Stimulated activated CD4-positive, alpha-beta T cell treated with anti-CD3 and anti-CD28 coated beads, TNF-alpha, amount 100 ng/mL, for 1 hour (primary cell): ENCODE measurements at places on chromosomes 3 and 15.

DNA sequence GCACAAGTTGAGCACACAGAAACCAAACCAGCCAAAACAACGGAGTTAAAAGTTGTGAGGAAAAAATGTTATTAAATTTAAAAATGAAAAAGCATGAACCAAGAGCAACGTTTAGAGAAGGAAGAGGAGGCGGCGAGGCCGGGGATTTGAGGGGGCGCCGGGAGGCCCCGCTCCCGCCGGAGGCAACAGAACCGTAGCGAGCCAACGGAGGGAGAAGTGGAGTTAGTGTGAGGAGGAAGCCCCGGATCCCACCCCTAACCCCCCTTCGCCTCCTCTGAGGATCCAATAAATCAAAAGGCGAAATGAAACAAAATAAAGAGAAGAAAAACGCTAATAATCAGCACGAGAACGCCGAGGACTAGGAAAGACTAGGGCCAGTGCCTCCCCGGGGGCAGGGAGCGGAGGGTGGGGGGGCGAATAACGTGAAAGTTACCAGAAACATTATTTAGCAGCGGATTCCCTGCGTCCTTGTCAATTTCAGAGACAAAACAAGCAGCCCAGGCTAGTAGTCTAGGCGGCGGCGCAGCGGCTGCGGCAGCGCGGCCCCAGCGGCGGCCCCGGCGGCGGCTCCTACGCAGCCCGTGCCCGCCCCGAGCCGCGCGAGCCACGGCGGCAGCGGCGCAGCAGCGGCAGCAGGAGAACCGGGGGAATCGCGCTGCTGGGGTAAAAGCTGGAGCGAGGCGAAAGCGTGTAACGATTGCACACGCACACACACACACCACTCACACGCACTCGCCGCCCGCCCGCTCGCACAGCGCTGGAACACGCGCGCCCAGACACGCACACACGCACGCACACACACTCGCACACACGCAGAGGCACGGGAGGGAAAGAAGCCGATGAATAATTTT, 1.7 kb downstream of the MEIS2 start:
- DNase-seq, result no peak

GRCh38 chr3:11611341-11611799, 32.3 kb downstream of the VGLL4 start:
- no peak for DNase-seq

GRCh38 chr3:124960698-124961097, 26.1 kb upstream of the MUC13 start:
- no peak for DNase-seq

DNA sequence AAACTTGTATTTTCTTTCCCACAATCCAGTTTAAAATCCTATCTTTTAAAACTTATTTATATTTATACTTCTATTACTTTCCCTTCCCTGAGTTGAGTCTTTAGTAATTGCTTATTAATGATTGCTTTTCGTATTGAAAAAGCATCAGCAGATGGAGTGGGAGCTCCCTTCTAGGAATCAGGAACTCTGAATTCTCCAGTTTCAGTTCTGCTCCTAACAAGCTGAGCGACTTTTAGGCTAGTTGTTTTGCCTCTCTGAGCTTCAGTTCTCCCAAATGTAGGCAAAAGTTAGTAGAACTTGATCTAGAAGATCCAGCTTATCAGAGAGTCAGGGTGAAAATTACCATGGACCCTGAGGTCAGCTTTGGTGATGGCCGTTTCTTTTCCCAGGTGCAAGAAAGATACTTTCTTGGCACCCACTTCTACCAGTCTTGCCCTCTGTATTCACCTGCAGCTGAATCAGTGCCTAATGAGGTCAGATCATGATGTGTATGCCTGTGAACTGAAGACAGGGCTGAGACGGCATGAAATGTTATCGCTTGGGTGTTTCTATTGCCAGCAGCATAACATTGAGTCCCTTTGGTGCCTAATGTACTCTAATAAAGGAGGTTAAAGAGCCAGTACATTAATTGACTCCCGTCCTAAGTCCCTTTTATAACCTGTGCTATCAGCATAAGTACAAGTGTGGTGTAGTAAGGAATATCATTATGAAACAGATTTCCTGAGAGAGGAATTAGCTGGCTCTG, 194.5 kb upstream of the TBC1D5 start:
- no peak for DNase-seq

- DNase-seq, result no peak
Measured at GRCh38 chr3:169455472-169455871, 208.0 kb downstream of the MECOM start.

- no peak for DNase-seq
Measured at GRCh38 chr3:17157713-17158112, 273.0 kb downstream of the PLCL2 start.

DNA sequence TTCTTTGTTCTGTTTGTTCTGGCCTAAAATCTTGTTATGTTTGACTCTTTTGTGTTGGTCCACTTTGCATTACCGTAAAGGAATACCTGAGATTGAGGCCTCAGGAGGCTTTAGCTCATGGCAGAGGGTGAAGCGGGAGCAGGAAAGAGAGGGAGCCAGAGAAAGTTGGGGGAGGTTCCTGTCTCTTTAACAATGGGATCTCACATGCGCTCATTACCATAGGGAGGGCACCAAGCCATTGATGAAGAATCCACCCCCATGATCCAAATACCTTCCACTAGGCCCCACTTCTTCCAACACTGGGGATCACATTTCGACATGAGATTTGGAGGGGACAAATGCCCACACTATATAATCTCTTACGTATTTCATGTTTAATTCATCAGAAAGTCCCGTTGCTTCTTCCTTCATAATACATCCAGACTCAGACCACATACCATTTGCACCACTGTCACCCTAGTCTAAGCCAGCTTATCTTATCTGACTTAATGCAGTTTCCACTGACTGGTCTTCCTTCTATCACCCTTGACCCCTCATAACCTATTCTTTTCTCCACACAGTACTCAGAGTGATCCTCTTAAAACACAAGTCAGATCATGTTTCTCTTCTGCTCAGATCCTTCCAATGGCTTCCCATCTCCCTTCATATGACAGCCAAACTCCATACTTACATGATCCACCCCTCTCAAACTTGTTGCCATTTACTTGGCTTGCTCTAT, 13.5 kb downstream of the KBTBD8 start:
- DNase-seq, result no peak

- no peak for DNase-seq
Measured at GRCh38 chr3:15803921-15804320, 6.1 kb upstream of the ANKRD28 start.

GRCh38 chr3:15800327-15800726, 2.5 kb upstream of the ANKRD28 start:
- no peak for DNase-seq

DNA sequence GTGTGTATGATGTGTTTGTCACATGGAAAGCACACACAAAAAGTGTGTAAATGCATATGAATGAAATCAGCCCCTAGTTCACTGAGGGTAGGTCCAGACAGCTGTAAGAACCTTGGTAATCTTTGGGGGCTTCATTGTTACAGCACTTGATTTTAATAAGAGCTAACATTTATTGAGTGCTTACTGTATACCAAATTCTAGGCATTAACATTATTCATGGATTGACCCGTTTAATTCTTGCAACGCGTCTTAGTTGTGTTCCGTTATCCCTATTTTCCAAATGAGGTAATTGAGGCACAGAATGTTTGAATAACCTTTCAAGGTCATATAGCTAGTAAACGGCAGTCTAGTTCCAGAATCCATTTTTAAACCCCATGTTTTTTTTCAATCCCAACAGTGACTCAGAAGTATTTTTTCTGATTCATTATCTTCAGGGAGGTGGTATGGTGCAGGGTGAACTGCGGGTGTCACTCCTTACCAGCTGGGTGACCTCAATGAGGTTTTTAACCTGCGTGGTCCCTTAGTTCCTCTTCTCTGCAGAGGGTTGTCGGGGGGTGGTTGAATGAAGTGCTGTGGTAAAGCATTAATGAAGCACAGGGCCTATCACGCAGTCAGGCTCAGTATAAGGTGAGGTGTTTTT, 14.2 kb downstream of the RAB8B start:
- DNase-seq, result no peak

DNA sequence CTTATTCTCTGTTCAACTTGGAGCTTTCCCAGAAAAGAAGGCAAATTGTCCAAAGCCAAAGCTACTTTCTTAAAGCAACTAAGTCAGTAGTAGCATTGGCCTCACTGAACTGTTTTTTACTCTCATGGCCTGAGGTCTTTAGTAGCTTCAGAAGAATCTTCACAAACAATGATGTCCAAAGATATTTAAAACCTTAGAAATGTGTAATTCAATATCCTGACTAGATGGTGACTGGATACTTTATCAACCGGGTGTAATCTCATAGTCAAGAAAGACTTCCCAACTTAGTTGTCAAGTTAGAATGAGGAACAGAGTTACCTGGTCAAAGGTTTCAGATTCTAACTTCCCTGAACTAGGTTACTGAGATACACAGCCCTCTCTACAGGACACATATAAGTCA, 226.3 kb upstream of the ARHGEF26 start:
- no peak for DNase-seq

DNA sequence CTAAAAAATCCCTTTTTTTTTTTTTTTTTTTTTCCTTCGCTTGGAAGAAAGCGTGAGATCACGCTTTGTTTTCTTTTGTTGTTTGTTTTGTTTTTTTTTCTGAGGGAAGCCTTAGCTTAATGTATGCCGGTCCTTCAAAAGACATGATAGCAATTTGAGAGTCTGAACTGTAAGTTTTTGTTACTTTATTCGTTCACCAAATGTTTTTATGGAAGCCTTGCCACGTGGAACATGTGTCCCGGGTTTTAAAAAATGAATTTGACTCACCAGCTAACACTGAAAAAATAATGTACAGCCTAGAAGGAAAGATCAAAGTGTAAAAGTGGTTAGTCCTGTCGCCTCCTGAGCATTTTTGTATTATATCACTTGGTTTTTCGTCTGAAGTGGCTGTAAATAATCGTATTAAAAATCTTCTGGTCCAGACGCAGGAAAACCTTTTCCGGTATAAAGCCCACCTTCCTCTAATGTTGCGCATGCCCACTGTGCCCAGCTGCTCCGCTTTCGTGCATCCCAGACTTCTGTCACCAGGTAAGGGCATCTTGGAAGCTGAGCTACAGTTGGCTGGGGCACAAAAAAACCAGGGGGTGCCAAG, 795 bp upstream of the MYNN start:
- no peak for DNase-seq

DNA sequence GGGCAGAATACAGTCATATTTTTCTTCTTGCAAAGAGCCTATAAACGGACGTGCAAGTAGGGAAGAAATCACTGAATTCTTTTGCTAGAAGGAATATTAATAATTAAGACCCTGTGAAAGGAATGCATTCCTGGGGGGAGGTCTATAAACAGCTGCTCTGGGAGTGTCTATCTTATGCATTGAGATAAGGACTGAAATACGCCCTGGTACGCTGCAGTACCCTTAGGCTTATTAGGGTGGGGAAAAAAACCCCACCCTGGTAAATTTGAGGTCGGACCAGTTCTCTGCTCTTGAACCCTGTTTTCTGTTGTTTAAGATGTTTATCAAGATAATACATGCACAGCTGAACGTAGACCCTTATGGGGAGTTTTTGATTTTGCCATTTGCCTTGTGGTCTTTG, 100.0 kb upstream of the KBTBD8 start:
- DNase-seq, result no peak

DNA sequence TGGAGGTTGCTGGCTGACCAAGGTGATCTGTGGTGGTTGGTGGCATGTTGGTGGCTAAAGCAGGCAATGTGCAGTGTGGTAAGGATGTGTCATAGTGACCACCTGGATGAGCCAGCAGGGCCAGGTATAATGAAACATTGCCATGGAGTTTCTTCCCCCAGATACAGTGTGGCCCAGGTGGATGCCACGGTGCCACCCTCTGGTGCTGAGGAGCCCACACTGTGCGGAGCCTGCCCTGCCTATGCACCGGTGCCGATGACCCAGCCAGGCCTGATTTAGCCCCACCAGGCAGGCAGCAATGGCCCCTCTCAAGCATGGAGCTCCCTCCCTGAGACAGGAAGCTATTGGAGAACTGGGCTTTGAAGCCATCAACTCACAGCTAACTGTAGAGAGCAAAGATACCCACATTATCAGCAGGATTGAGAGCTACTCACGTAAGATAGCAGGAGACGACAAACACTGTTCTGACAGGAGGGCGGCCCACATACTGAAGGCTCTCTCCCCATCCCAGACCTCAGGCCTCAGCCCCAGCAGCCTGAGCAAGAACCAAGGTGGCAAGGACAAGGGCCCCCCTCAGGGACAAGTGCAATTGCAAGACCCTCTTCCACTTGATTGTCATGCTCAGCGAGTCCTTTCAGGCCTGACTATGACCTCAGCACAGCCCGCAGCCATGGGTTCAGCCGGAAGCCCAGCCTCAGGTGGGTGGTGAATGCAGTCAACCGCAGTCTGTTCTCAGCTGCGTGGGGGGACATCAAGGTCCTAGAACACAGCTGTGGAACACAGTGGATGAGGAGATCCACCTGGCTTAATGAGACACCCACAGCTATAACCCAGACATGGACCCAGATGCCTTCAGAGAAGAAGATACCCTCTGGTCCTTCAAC, 82.8 kb upstream of the CDV3 start:
- peak; percentile 41 for DNase-seq

GRCh38 chr15:36841193-36841592, 259.2 kb downstream of the MEIS2 start:
- DNase-seq, result no peak

DNA sequence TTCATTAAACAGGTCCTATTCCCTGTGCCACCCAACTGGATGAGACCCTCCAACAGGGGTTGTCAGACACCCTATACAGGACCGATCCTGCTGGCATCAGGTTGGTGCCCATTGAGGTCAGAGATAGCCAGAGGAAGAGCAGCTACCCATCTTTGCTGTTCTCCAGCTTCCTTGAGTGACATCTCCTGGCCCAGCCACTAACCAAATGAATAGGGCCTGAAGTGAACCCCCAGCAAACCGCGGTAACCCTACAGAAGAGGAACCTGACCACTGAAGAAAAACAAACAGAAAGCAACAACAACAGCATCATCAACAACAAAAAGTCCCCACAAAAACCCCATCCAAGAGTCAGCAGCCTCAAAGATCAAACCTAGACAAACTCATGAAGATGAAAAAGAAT, 133.6 kb upstream of the ARPP21 start:
- DNase-seq, result no peak

GRCh38 chr3:140922634-140923033, 19.0 kb upstream of the SLC25A36 start:
- no peak for DNase-seq

- DNase-seq, result no peak
Measured at GRCh38 chr15:69275933-69276560, 22.7 kb upstream of the PAQR5 start.

DNA sequence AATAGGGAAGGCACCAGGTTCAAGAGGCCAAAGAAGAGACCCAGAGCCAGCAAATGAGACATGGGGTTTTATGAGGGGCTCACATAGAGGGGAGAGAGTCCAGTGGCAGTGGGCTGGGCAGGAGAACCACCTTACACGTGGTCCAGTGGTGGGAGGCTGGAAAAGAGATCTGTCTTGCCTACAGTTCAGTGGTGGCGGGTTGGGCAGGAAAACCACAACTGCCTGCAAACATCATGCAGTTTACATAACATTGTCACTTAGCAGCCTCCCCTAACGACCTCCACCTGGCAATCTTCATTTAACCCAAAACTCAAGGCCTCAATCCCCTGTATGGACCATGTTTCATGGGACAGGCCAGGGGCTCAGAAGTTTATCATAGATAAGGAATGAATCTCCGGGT, 29.1 kb downstream of the CRYGS start:
- no peak for DNase-seq

- no peak for DNase-seq
Measured at GRCh38 chr15:80743189-80743833, 35.9 kb upstream of the CEMIP start.
